ENCODE measurements at places on chromosomes 2 and 18.

- DNase-seq: no peak
Observed at GRCh38 chr2:128456281-128456680, 137.6 kb upstream of the HS6ST1 start.

DNA sequence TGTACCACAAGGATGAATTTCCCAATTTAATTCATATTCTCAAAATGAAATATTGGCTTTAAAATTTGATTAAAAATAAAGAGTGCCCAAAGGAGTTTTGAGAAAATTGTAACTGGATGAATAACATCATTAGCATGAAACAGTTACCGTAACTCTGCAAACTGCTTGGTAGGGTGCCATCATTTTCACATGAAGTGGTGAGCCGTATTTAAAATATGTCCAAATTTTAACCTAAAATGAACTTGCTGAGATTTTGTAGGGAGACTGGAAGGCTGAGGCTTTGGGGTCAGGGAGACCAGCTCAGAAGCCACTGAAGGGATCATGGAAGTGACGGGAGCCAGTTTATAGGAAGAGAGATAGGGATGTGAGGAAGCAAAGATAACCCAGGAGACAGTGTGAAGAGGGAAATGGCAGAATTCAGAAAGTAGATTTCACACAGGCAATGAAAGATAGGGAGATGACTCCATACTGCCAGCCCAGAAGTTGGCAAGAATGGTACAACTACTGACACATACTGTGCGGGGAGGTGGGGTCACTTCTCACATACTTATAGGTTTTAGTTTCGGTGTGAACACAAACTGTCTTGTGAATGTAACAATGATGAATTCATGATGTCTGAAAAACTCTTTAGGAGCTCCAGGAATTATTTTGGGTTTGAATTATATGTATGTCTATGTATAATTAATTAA lies 53.8 kb downstream of the EFEMP1 start:
- DNase-seq: peak; percentile 60

GRCh38 chr2:67917332-67918054 lies 145.3 kb downstream of the C1D start:
- peak; percentile 47 for DNase-seq

DNA sequence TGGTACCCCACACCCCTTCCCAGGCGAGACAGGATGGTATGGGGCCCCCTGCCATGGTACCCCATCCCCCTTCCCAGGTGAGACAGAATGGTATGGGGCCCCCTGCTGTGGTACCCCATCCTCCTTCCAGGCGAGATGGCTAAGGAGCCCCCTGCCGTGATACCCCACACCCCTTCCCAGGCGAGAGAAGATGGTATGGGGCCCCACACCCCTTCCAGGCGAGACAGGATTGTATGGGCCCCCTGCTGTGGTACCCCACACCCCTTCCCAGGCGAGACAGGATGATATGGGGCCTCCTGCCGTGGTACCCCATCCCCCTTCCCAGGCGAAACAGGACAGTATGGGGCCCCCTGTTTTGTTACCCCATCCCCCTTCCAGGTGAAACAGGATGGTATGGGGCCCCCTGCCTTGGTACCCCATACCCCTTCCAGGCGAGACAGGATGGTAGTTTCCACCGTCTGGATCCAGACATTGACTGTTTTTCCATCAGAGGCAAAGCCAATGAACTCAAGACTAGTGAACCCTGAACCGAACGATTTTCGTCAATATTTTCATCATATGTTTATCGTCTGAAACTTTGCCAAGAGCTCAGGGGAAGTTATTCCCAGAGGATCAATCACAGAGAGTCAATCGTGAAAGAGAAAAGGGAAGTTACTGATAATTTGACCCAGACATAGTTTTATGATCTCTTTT lies 75.0 kb downstream of the MYCN start:
- no peak for DNase-seq

DNA sequence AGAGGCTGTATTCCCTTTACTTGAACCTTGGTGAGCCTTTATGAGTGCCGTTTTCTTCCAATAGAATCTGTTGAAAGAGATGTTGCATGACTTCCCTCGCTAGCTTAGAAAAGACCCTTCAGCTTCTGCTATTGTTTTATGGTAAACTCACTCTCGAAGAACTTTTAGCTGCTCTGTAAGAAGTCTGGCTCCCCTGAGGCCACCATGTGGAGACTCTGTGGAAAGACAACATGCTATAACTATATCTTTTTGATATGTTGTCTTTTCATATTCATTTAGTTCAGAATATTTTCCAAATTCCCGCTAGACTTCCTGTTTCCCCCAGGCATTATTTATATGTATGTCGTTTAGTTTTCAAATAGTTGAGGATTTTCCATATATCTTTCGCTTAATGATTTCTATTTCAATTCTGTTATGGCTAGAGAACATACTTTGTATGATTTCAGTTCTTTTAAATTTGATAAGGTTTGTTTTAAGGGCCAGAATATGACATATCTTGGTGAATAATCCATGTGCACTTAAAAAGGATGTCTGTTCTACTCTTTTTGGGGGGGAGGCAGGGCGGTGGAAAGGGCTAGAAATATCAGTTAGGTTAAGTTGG lies 64.1 kb downstream of the PTPN4 start:
- DNase-seq: peak; percentile 43

GRCh38 chr2:150046211-150046610 lies 441.3 kb downstream of the RND3 start:
- DNase-seq: peak; percentile 49

GRCh38 chr2:109052922-109053321 lies 63.9 kb upstream of the EDAR start:
- DNase-seq: no peak

- DNase-seq: no peak
Observed at GRCh38 chr18:35289293-35289692, 736 bp downstream of the ZSCAN30 start.

- no peak for DNase-seq
Observed at GRCh38 chr18:54169431-54170403, 54.8 kb downstream of the MBD2 start.

DNA sequence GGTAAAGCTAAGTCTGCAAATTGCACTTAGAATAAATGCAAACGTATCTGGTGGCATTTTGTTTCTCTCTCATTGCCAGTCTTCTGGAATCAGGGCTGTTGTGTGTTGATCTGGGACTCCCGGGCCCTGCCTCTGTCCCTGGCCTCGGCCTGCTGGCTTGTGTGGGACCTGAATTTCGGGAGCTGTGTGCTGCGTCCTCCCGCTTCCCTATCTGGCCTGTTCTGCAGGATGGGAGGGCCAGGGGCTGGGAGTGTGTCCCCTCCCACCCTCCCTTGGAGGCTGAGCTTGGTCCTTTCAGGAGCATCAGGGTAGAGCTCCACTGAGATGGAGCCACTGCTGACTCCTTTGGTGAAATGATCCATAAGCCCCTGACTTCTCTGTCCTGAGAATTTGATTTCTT lies 118.5 kb downstream of the ACKR3 start:
- no peak for DNase-seq

DNA sequence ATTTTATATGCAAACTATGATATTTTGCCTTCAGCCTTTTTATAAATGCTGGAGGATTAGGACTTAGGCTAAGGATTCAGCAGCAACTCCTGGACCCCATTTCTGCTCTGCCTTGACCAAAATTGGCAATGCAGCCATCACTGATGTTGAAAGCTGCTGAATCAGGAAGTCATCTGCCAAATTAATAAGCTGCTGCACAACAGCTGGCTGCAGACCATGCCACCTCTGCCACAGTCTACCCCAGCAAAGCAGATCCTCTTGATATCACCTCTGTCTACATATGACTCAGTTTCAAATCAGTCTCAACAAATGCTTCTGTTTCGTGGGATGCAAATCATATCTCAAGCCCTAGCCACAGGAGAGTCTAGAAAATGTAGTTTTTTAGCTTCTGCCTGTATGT lies 7.1 kb upstream of the SOS1 start:
- DNase-seq: no peak

GRCh38 chr2:105244451-105244850 lies 2.9 kb downstream of the GPR45 start:
- no peak for DNase-seq

GRCh38 chr2:153873052-153874048 lies 1.6 kb downstream of the GALNT13 start:
- no peak for DNase-seq

- DNase-seq: no peak
Observed at GRCh38 chr2:105005181-105005951, 32.5 kb upstream of the MRPS9 start.

GRCh38 chr18:48165111-48165866 lies 234.8 kb upstream of the SMAD2 start:
- DNase-seq: no peak

GRCh38 chr2:39609917-39610316 lies 55.8 kb upstream of the TMEM178A start:
- DNase-seq: no peak

- DNase-seq: no peak
Observed at GRCh38 chr18:1657876-1658275, 753.2 kb downstream of the ADCYAP1 start.

- DNase-seq: peak; percentile 72
Observed at GRCh38 chr2:223100061-223100511, 48.1 kb downstream of the KCNE4 start.

- no peak for DNase-seq
Observed at GRCh38 chr2:67824186-67824585, 238.6 kb downstream of the C1D start.

GRCh38 chr2:106868275-106868674 lies 17.7 kb downstream of the ST6GAL2 start:
- DNase-seq: no peak

GRCh38 chr18:9943311-9943710 lies 29.5 kb downstream of the VAPA start:
- DNase-seq: no peak

- no peak for DNase-seq
Observed at GRCh38 chr2:146392631-146393030, 1452.2 kb upstream of the ACVR2A start.

DNA sequence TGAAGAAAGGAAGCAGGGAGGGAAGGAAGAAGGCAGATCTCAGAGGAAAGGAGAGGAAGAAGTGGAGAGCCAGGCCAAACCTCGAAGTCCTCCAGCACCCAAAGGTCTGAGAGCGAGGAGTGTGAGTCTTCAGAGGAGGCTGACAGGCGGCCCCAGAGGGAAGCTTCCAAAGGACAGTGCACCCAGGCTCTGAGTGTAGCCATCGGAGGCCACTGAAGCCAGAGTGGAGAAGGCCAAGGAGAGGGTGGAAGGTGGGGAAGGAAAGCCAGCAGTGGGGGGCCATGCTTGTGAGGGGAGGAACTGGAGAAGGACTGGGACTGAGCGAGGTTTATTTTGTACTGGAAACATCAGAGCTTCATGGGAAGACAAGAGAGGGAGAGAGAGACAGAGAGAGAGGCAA lies 6.0 kb downstream of the ATP6V1B1 start:
- DNase-seq: no peak

DNA sequence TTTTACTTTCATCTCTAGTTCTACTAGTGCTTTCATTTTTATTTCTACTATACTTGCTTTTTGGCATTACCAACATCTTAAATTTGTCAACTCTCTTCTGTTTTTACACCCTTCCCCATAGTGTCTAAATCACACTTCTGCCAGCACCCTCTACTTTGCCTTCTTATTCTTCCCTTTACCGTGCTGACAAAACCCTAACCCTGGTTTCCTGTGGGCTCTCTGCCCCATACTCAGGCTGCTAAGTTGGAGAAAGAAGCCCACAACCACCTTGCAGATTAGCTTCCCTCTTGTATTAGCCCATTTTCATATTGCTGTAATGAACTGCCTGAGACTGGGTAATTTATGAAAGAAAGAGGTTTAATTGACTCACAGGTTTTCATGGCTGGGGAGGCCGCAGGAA lies 24.8 kb downstream of the GIGYF2 start:
- DNase-seq: no peak

DNA sequence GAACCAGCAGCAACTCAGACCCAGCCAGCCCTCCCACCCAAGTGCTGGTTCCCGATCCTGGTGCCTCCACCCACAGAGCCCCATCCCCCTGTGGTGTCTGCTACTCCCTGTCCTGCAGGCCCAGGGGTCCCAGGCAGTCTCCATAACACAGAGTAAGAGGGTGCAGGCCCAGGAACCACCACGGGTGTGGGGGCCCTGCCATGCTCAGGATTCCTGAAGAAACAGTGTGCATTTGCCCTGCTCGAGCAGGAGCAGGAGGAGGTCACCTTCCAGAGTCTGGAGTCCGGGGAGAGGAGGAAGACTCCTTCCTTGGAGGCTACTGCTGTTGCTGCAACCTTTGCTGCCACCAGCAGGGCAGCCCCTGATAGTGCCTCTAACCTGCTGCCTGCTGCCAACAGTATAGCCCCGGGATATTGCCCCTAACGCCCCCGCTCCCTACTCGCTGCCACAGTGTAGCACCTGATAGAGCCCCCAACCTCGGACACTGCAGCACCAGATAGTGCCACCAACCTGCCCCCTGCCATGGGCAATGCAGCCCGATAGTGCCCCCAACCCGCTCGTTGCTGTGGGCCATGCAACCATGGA lies 46.8 kb upstream of the ANKRD62 start:
- DNase-seq: no peak

- DNase-seq: no peak
Observed at GRCh38 chr2:222381566-222381965, 42.8 kb upstream of the SGPP2 start.

GRCh38 chr2:10006236-10007161 lies 36.9 kb upstream of the KLF11 start:
- DNase-seq: no peak

DNA sequence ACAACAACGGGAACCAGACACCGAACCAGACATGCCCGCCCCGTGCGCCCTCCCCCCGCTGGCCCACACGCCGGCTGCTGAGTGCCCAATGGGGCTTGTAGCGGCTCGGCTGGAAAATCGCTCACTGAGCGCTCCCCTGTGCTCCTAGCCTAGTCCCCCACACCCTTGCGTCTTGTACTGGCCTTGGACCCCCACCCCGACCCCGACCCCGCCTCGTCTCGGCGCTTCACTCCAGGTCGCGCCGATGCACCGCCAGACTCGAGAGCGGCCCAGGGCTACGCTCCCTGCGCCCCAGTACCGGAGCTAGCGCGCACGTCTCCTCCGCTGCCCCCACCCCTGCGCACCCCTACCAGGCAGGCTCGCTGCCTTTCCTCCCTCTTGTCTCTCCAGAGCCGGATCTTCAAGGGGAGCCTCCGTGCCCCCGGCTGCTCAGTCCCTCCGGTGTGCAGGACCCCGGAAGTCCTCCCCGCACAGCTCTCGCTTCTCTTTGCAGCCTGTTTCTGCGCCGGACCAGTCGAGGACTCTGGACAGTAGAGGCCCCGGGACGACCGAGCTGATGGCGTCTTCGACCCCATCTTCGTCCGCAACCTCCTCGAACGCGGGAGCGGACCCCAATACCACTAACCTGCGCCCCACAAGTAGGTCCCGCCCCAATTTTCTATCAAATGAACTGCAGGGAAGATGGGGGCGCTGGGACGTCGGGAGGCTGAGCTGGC lies 1.5 kb downstream of the GAD1 start:
- DNase-seq: no peak

- no peak for DNase-seq
Observed at GRCh38 chr2:42338567-42339190, 22.3 kb downstream of the COX7A2L start.

GRCh38 chr2:6074089-6074643 lies 382.0 kb downstream of the SOX11 start:
- DNase-seq: no peak
